NCI-H1092 (cell line): ENCODE measurements at places on chromosomes 5 and 9.

DNA sequence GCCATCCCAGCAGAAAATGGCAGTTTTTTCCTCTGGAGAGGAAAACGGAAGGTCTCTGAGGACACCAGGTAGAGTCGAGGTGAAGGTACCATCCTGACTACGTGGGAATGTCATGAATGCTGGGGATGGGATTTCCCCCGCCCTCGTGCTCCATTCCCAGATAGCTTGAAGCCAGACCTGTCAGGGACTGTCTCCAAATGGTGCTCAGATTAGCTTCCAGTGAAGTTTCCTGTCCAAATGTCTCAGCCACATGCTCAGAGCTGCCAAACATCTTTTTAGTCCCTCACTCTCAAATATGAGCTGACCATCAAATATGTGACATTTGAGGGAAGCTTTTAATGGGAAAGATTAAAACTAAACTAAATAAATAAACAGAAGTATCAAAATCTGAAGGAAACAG is 7.6 kb upstream of the ANKRD34B start:
- no peak for DNase-seq

DNA sequence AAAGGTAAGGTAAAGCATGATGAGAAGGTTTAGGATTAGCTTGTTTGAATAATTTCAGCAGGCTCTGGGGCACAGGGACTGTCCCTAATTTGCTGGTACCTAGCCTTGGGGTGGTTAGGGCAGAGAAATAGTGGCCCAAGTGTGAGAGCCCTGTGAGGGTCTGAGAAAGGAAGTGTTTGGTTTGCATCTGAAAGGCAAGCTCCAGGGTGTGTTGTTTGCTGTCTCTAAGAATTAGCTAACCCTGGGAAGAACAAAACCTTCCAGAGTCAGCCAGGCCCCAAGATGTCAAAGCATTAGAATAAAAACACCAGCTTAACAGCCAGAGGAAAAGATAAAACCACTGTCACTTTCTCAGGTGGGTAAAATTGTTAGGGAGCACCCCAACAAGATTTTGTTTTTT is 31.0 kb downstream of the TMEM252 start:
- no peak for DNase-seq

GRCh38 chr5:81187885-81188284 is 45.2 kb upstream of the CKMT2 start:
- DNase-seq = no peak

- DNase-seq = no peak
These were observed 292.6 kb downstream of the DMAC1 start for GRCh38 chr9:7507026-7507425.

- no peak for DNase-seq
These were observed 1.7 kb downstream of the SMIM33 start for GRCh38 chr5:139472386-139473030.

DNA sequence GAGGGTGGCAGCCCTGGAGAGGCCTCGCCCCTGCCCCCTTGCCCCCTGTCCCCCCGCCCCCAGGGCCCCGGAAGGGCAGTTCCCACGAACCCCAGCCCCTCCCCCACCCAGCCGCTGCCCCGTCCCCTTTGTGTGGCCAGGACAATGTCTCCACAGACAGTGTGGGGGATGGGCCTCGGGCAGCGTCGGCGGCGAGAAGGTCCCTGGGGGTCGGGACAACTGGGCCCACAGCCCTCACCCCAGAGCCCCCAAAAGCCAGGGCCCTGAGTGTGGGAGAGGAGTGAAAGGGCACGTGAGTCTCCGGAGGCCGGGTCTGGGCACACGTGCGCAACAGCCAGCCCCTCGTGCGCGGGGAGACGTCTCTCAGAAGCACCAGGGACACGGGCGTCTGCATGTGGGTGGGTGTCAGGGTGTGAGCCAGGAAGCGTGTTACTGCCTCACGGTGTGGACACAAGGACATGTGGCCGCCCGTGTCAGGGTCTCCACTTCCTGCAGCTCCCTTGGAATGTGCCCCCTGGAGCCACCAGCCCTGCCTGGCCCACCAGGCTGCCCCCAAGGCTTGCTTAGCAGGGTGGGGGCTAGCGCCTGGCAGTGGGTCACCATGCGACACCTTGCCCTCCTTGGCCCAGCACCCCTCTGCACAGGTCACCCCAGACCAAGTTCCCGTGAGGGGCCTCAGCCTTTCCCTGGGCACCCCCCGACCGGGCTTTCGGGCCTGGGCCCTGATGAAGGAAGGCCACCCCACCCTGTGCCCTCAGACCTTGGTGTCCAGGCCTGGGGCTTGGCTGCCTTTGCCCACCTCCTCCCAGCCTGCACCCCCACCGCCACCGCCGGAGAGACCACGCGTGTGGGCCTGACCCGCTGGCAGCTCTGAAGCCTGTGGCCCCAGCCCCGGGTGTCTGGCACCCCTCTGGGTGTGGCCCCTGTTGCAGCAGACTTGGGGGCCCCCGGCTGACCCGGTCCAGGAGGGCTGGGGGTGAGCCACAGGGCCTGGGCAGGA is 12.8 kb upstream of the NRARP start:
- DNase-seq = no peak

DNA sequence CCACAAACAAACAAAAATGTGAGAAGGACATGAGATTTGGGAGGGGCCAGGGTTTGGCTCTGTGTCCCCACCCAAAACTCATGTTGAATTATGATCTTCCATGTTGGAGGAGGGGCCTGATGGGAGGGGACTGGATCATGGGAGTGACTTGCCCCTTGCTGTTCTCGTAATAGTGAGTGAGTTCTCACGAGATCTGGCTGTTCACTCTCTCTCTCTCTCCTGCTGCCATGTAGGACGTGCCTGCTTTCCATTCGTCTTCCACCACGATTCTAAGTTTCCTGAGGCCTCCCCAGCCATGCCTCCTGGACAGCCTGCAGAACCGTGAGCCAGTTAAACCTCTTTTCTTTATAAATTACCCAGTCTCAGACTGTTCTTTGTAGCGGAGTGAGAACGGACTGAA is 118.7 kb downstream of the RXRA start:
- no peak for DNase-seq

DNA sequence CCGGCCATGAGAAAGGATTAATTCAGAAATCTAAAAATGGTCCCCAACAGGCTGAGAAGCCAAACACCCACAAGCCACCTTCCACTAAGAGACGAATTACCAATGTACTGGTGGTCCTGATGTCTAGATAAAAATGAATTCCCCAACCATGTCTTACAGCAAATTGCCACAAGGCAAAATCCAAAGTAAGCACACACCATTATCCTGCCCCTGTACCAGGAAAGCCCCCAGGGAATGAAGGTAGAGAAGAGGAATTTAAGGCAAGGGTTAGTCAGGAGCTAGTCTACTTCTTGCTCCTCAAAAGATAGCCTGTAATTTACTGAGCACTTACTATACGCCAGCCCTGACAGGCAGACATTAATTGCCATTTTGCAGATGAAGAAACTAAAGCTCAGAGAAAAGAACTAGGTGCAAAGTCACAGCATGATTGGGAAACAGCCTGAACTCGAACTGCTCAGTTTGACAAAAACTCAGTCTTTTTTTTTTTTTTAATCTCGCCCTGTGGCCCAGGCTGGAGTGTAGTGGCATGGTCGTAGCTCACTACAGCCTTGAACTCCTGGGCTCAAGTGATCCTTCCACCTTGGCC is 64.3 kb downstream of the RAPGEF1 start:
- no peak for DNase-seq

- no peak for DNase-seq
These were observed 55.1 kb upstream of the DMRT1 start for GRCh38 chr9:786405-786804.

DNA sequence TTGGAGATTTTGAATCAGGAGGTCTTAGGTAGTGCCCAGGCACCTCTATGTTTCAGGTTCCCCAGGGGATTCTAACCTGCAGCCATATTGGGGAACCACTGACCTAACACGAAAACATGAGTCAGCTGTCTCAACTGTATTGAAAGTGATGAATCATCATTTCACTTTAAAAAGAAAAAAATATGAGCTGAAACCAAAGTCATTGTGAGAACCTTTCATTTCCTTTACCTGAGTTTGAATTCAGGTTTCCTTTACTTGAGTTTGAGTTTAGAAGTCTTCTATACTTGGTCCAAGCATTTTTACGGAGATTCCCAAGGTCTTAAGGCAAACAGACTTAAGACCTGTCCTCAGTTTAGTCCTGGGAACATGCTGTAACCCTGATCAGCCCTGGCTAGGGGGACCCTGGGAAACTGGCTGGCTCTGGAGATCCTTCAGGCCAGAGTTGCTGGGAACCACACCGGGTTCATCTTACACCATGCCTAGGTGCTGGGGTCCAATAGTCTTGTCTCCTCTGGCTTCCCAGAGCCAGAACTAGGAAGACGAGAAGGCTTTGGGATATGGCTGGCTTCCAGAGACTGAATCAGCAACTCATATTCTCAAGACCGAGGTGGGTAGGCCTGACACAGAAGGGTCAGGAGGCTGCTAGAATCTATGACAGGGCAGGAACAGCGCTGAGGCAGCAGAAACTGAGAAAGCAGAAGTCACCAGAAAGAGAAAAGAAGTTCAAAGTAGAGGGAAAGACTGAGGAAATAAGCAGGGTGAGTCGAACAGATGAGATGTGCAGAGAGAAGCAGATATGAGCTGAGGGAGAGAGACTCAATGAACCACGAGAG is 16.4 kb upstream of the PDCD1LG2 start:
- no peak for DNase-seq

- no peak for DNase-seq
These were observed 39.0 kb downstream of the S100Z start for GRCh38 chr5:76888733-76889300.

DNA sequence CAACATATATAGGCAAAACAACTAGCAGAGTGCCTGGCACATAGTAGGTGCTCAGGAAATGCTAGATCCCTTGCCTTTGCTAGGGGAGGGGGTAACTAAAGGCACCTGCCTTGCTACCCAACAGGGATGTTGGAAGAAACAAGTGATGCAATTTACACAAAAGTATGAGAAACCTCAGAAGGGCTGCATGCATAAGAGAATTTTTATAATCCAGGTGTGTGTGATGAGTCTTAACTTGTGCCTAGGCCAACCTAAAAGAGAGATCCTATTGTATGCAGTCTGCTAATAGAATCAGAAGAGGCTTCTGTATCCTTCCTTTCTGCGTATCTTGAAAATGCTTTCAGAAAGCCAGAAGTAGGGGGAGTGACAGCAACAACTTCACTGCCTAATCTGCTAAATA is 135.9 kb downstream of the SLIT3 start:
- DNase-seq = no peak

GRCh38 chr5:171300358-171300757 is 8.7 kb upstream of the TLX3 start:
- no peak for DNase-seq
